ENCODE measurements at places on chromosomes 5 and 9. TPM values are rescaled to one million over a fixed set of nuclear protein-coding genes. Genes with fewer than 3 reads are reported as not detected.

DNA sequence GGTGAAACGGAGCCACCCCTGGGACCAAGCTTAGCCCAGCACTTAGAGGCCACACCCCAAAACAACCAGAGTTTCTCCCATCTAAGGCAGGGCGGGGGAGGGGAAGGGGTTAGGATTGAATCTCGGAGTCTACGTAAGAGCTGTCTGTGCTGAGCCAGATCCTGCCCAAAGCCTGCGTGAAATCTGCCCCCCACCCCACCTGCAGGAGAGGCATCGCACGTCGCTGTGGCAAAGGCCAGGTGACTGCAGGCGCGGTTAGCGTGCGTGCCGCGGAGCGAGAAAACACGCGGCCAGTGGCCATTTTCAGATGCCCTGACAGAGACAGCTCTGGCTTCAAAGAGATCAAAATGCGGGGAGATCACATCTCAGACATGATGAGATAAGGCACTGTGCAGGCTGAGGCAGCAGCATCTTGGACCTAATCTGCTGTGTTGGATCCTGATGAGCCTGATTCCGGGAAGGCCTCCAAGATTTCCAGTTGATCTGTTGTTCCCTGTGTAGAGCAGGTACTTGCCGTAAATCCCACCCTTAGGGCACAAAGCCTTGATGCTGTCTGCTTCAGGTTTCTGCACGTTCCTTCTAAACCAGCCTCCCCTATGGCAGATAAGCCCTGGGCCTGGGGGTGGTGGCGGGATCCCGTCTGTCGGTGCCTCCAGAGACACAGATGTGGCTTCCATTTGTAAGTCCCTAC, 2.5 kb upstream of the QSOX2 start:
- no peak for DNase-seq

DNA sequence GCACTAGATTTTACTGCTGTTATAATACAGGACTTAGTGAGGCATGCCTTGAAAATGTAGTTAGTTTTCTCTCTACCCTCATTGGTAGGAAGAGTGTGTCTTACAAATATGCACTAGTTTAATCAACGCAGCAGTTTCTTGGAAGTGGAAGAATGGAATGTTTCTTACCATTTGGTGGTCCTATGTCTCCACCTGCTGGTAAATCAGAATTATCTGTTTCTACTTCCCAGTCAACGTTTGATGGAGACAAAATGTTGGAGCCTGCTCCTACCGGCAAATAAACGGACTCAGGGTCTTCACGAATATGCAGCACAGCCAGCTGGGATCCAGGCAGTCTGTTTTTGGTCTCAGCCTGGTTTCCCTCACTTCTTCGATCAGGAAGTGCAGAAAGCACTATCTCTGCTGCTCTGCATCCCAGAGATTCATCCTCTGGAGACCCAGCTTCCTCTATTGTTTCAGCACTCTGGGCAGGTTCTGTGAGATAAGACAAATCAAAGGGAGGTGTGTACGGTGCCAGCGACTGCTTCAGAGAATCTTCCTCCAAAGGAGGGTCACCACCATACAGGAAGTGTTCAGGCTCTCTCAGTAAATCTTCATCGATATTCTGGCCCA, 59.5 kb upstream of the PCA3 start:
- DNase-seq: peak; percentile 85

GRCh38 chr5:541539-542318, 17.5 kb upstream of the SLC9A3 start:
- no peak for DNase-seq

The SLC36A3 gene
- not detected for total RNA-seq

GRCh38 chr9:114031037-114031630, 47.0 kb downstream of the AMBP start:
- DNase-seq: no peak
